ENCODE measurements at places on chromosomes 2 and 18. TPM values are rescaled to one million over a fixed set of nuclear protein-coding genes. Genes with fewer than 3 reads are reported as not detected.

SCTR gene
- total RNA-seq, result not detected

DUSP28 gene
- total RNA-seq, result 2.5 TPM

SELENOI gene
- 24.7 TPM for total RNA-seq

FOXD4L1 gene
- not detected for total RNA-seq

NCKAP5 gene
- total RNA-seq, result 1.3 TPM

GCA gene
- 16.7 TPM for total RNA-seq

C2orf68 gene
- total RNA-seq, result 12.7 TPM

LYPD6B gene
- 4.9 TPM for total RNA-seq

STAT4 gene
- total RNA-seq, result 4.5 TPM

DIPK1C gene
- not detected for total RNA-seq

MYO3B gene
- total RNA-seq, result 1.1 TPM

ASPRV1 gene
- 0.62 TPM for total RNA-seq

CHPF gene
- 235 TPM for total RNA-seq

IGFBP5 gene
- 0.08 TPM for total RNA-seq

RAB6D gene
- total RNA-seq, result not detected

SERPINB10 gene
- 0.08 TPM for total RNA-seq

TGFA gene
- 194 TPM for total RNA-seq

FER1L5 gene
- 0.34 TPM for total RNA-seq

TUBA3E gene
- total RNA-seq, result not detected

POTEI gene
- not detected for total RNA-seq

GRP gene
- not detected for total RNA-seq

COL3A1 gene
- total RNA-seq, result 1.5 TPM

MZT2A gene
- total RNA-seq, result 332 TPM

RGPD3 gene
- 0.08 TPM for total RNA-seq

PKDCC gene
- not detected for total RNA-seq

MAPK4 gene
- not detected for total RNA-seq

CDK5R2 gene
- total RNA-seq, result not detected

DYNAP gene
- total RNA-seq, result not detected

Measured in hair follicular keratinocyte (primary cell).